ENCODE measurements at places on chromosomes 12 and 14.
A peak's percentile ranks its signal among the peaks of the same experiment; 100 is the strongest.

DNA sequence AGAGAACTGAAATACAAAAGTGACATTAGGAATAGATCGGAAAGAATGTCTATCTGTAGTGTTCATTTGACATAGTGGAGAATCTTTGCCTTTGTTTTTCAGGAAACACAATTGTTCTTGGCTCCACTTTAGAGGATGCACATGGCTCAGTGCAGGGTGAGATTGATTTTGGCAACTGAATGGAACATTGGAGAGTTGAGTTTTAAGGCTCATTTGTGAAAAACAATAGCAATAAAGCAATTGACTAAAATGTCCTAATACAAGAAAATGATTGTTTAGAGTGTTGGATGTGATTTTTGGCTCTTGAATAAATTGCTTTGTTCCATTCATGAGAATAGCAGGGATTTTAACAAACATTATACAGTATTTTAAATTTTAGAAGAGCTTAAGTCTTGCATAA, 116.4 kb downstream of the SLC38A1 start:
- DNase-seq = no peak

DNA sequence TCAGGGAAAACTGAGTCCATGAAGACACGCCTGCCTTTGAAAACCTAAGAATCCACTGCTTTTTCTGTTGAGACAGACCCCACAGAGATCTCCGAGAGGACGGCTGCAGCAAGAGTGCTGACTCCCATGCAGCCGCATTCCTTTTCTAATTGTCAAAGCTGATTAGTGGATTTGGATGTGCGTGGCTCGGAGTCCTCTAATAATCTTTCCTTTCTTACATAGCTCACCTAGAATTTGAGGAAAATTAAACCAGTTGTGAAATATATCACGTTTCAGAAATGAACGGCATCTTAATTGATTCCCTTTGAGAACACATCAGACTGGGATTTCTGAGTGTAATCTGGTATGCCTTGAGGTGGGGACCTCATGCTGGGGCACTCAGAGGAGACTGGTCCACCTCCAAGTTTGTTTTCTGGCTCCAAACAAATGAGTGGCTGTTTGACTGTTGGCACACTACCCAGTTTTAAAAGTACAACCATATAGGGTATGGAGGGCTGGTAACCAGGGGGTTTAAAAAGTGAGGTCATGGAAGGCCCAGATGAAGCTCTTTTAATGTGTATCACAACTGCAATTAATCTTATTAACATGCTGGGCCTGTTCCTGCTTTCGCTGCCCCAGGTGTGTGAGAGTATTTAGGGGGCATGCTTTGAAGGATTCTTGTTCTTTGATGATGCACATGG, 63.3 kb downstream of the RASSF3 start:
- no peak for DNase-seq

DNA sequence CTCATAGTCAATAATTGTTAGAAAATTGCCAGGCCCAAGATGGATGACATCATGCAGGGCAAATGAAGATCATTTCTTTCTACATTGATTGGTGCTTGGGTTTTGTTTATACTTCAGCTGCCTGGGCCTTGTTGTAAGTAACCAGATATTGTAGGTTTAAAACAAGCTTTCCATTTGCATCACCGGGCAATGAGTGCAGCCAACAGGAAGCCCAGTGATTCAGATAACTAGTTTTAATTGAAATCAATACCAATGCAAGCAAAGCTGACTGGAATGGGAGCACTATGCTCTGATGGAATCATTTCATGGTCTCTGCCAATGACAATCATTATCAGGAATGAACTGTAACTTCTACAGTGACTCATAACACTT, 279.3 kb downstream of the DUSP6 start:
- no peak for DNase-seq

DNA sequence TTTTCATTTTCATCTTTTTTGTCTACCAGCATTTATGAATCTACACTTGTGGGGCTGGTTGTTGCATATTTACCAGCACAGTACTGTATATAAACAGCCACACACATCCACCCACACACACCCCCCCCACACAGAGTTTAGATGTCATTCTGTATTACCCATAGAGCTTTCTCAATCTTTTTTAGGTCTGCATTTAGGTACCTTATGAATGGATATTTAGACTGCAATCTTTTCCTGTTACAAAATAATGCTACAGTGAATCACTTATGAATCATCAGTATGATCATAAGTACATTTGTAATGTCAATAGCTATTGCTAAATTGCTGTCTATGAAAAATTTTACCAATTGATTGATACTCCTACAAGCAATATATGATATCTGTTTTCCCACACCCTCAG, 67.3 kb upstream of the STK38L start:
- peak; percentile 32 for DNase-seq

DNA sequence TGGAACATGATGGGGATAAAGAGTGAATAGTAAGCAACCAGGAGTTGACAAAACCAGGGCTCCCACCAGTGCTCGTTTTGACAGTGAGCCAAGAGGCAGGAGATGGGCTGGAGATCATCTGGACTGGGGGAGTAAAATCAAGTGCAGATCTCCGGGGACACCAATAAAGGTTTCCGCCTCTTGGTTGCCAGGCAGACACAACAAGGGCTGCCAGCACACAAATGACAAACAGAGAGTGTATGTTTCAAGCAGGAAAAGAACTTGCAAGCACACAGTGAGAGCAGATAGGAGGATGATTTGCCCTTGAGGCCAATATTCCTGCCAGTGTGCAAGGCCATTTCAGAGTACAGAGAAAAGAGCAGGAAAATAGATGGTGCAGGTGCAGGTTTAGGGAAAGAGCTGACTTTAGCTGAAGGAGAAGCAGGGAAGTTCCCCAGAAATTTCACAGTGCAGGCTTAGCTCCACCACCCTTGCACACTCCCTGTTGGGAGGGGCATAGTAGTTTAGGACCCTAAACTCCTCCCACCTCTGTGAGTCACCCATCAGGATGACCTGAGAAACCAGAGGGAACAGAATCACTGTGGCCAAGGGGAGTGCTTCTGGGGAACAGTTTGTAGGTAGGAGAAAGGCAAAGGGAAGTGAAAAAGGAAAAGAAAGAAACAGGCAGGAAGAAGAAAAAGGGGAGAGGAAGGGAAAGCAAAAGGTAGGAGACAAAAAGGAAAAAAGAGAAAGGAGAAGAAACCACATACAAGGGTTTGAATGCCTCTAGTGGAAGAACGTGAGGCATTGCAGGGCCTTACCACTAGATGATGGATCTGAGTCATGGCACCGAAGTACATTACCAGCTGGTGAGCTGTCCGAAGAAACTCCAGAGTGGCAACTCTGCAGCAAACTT, 404.4 kb downstream of the SLC6A15 start:
- no peak for DNase-seq

GRCh38 chr14:31492759-31493498, 5.1 kb upstream of the GPR33 start:
- DNase-seq = no peak

- DNase-seq = no peak
Observed at GRCh38 chr12:12992418-12993130, 7.5 kb downstream of the HEBP1 start.

DNA sequence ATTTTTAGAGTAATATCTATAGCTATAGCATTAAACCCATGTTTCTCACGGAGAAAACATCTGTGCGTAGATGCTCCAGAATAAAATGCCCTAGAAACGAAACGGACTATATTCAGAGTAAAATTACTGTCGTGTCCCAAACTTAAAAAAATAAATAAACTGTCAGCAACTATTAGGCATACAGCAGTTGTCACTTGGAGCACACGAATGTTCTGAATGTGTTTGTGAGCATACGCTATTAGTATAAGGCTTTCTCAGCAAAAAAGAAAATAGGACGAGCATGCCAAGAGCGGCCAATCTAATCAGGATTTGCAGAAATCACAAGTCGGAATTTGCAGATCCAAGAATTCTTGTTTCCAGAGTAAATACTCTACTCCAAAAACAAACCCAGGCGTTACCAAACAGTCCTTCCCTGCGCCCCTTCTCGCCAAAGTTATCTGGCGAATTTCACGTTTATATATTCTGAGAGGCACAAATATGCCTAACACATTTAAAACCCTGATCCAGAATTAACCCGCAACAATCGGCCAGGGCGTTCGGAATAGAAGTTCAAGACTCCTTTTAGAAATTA, 836 bp downstream of the PTPN21 start:
- no peak for DNase-seq

- no peak for DNase-seq
Observed at GRCh38 chr14:36675581-36675980, 13.9 kb downstream of the PAX9 start.

GRCh38 chr14:35534208-35534872, 376 bp downstream of the INSM2 start:
- DNase-seq = no peak

GRCh38 chr14:105582639-105583038, 56.3 kb downstream of the TMEM121 start:
- DNase-seq = no peak

DNA sequence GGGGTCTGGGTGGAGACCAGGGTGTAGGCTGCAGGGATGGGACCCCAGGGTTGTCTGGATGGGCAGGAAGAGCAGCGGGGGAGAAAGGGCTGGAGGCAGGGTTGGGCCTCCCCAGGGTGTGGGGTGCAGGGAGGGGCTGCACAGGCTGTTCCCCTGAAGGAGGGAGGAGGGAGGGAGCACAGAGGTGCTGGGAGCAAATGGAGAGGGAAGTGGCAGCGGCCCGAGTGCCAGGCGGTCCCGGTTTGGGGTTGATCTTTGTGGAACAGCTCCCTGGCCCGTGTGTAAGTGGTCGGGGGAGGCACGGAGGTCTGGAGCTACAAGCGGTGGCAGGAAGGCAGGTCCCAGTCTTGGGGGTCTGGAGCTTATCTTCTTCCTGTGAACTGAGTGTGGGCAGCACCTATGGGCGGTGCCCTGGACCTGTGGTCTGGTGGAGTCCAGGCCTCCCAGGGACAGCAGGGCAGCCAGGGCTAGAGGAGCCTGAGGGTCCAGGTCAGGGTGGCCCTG, 391.6 kb downstream of the TMEM121 start:
- DNase-seq = no peak

- DNase-seq = no peak
Observed at GRCh38 chr12:17097674-17098073, 491.7 kb upstream of the LMO3 start.

DNA sequence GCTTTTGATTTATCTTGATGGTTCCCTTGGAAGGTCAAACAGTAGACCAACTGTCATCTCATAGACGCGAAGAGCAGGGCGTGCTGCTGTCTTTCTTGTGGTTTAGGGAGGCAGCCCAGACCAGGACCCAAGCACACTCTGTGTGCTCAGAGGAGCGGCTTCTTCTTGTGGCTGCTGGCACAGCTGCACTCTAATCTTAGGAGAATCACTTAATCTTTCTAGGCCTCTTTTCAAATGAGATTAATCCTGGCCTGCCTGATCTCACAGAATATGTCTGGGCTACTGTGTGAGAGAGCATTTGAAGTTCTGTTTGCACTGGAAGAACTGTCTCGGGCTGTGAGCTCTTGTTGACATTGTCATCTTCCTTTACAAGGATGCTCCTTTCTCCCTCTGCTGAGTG, 60.0 kb upstream of the TRAF3 start:
- no peak for DNase-seq

- DNase-seq = no peak
Observed at GRCh38 chr14:53570411-53571387, 385.9 kb downstream of the BMP4 start.

- DNase-seq = no peak
Observed at GRCh38 chr12:121784460-121784859, 9.0 kb downstream of the RHOF start.

DNA sequence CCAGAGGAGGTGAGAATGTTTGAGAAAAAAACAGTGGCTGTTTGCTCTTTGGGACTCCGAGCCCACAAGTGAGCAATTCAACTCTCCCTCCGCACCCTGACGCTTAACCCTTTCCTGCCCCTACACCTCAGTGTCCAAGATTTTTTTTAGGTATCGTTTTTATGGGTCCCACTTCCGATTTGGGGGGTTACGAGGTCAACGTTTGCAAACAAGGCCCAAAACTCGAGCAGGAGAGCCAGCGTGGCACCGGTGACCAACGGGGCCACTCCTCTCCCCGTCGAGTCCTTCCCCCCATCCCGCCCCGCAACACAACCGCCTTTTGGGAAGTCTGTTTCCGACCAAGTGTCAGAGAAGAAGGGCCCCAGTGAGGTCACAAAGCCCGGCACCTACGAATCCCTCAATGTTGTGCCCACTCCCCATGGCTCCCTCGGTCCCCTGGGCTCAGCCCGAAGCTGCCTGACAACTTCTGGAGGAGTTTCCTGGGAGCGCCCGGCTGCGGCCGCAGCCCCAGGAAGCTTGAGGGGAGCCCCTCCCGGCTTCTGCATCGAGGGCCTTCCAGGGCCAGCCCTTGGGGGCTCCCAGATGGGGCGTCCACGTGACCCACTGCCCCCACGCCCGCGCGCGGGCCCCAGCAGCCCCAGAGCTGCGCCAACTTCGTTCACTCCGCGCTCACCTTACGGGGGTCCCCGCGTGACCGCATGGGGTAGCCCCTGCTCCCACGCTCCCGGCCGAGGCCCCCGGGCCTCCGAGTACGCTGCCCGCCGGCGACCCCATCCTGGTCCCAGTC, 1.2 kb downstream of the CDK2AP1 start:
- no peak for DNase-seq

DNA sequence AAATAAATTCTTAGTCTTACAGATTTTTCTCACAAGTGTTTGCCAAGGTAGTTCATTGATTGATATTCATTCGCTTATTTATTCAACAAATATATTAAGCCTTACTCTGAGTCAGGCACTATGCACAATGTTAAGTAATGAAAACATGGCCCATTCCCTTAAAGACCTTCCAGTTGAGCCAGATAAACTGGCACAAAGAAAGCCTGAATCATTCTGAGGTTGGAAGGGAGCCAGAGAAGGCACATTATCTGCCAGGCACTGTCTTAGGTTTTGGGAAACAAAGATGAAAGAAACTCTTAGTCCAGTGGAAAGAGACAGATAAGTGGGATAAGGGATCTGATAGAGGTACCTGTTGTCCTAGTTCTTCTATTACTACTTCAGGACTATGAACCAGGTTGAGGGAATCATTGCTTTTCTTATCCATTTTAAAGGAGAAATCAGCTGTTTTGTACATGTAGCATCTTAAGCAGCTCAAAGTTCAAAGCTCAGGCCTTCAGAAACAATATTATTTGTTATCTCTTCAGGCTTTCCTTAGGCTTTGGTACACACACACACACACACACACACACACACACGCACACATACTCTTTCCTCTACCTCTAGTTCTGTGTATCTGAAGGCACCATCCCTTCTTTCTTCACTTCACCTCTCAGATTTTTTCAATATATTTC, 27.0 kb downstream of the PDE6H start:
- no peak for DNase-seq

DNA sequence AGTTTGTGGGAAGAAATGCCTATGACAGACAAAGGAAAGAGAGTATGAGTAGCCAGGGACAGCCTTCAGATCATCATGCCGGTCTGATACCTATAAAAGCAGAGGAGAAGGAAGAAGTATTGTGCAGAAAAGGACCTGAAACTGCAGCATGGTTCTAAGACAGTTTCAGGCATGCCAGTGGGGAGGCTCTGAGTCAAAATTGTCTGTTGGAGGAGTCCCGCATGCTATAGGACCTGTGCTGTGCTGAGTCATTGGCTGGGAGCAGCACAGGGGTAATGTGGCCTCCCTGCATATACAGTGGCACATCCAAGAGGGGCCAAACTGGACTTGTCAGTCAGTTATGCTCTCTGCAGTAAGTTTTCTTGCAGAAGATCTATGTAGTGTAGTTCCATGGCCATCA, 40.7 kb downstream of the NEUROD4 start:
- no peak for DNase-seq

All from activated T-cell treated with anti-CD3 and anti-CD28 coated beads for 4 hours (primary cell).